Brain microvascular endothelial cell (primary cell): ENCODE measurements at places on chromosomes 4 and X.

DNA sequence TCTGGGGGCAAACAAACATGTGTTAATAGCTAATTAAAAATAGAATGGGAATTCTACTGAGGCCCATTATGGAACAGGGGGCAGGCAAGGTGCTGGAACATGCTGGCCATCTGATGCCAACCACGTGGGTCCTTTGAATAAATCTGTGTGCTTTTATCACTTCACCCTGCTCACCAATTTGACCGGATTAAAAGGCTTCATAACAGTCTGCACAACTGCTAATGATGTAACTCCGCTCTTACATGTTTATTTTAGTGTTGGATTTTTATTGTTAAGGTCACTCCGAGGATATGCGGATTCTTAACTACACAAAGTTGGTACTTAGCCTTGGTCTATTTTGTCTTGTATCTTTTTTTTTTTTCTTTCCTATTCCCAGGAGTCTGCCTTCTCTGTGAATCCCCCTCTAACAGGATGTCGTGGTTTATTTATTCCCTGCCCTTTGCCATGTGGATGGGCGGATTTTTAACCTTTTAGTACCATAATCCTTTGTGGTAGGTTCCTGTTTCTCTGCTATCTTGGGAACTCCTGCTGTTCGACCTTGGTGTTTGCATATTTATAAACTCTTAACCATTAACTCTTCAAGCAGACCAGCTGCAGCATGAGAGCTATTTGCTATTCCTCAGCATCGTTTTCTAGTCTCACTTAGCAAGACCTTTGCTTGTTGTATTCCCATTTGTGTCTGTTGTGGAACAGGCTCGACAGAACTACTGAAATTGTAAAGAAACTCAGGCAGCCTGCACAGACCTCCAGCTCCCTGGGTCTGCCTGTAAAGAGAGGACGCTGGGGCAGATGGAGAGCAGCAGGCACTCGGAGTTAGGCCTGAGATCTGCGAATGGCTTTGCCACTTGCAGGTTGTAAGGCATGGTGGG lies 38.0 kb downstream of the TRIM2 start:
- DNase-seq = peak; percentile 27

DNA sequence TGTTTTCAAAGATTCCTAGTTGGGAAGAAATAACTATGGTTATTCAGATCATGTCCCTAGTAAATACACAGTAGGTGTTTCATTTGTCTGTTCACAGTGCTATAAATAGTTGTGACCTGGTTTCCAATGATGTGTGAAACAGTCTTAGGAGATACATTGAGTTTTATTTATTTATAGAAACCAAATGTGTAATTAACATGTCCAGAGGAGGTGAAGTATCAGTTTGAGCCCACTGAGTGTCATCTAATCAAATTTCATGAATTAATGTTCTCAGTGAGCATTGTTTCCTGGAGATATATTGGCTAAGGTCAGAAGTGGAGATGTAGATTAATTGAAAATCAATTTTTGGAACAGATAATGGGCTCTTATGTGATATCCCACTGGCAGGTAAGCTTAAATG lies 996.3 kb downstream of the FSTL5 start:
- DNase-seq = no peak

DNA sequence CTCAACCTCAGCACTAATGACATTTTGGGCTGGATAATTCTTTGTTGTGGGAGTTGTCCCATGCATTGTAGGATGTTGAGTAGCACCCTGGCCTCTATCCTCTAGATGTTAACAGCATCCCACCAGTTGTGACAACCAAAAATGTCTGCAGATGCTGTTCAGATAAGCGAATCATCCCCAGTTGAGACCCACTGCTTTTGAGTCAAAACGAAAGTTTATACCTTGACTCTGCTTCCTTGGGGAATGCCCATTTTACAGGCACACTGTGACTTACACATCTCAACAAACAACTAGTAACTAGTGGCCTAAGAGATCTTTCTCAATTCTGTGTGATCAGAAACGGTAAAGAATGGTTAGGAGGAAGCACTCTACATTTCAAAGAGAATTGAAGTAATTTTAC lies 37.0 kb downstream of the SEPSECS start:
- DNase-seq = no peak

DNA sequence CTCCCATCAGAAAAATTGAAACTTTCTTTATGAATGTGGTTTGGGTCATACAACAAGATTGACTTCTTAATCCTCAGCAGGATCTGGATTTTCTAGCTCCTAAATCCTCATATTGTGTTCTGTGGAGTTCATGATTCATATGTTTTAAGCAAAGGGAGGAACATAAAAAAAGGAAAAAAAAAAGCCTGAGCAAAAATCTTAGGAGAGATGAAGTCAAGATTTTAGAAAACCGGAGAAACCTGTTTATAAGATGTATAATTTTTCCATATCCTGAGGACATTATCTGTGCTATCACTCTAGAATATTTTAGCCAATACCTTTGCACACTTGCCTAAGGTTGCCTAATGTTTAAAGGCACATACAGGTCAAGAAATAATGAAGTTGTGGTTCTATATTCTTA lies 7.0 kb upstream of the EREG start:
- no peak for DNase-seq

GRCh38 chr4:185412412-185412811 lies 13.4 kb downstream of the UFSP2 start:
- no peak for DNase-seq

GRCh38 chr4:107913283-107913899 lies 18.0 kb upstream of the CYP2U1 start:
- DNase-seq = peak; percentile 76

GRCh38 chr4:153790962-153791551 lies 2.2 kb upstream of the SFRP2 start:
- DNase-seq = no peak

- peak; percentile 35 for DNase-seq
These were observed 52.9 kb downstream of the SUPT20HL2 start for GRCh38 chrX:24260842-24261550.

GRCh38 chr4:156496797-156497196 lies 474.8 kb downstream of the PDGFC start:
- peak; percentile 32 for DNase-seq

- no peak for DNase-seq
These were observed 91.7 kb upstream of the HPGD start for GRCh38 chr4:174613979-174614378.

- no peak for DNase-seq
These were observed 212.5 kb downstream of the SPATA18 start for GRCh38 chr4:52263607-52264006.

- DNase-seq = peak; percentile 46
These were observed at the start of gene BMPR1B for GRCh38 chr4:94757192-94758140. Gene BMPR1B (plus strand): TSS chr4:94757955. CDS start chr4:95104425, 346,470 bp downstream.

GRCh38 chr4:71614621-71615020 lies 169.3 kb downstream of the GC start:
- no peak for DNase-seq

GRCh38 chrX:132467989-132468388 lies 20.8 kb downstream of the MBNL3 start:
- DNase-seq = no peak

- DNase-seq = no peak
These were observed 135.0 kb downstream of the GC start for GRCh38 chr4:71648923-71649322.

GRCh38 chrX:16920075-16920474 lies 26.4 kb upstream of the REPS2 start:
- no peak for DNase-seq

GRCh38 chrX:136629084-136629750 lies 18.7 kb upstream of the CD40LG start:
- DNase-seq = no peak

DNA sequence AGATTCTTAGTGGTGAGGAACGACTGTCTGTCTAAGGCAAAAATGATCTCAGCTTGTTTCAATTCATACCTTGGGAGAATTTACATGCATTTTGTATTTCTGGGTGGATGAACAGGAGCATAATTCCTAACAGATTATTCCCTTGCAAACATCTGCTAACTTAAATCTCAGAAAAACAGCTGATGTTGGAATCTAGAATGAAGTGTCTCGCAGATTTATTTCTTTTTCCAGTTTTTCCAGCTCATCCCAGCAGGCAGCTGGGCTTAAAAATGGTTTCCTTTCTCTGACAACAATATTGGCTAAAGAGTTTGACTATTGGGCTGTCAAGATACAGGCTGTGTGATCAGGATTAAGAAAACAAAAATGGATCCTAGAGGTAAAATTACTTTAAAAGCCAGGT lies 1.1 kb downstream of the LNX1 start:
- no peak for DNase-seq

DNA sequence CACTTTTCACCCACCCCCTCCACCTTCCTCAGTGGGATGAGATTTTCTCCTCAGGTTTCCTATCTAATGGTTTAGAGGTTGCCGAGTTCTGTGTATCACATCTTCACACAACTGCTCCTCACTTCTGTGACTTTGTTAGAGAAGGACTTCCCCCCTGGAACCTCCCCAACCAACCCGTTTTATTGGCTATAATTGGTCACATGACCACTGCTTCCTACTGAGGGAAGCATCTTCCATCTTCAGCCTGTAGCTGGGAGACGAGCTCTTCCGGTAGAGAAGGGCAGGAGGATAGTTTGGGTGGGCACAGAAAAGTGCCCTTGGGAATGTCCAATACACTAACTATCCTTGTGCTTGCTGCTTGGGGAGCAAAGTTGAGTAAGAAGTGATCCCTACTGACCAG lies 90.5 kb downstream of the STK32B start:
- no peak for DNase-seq

DNA sequence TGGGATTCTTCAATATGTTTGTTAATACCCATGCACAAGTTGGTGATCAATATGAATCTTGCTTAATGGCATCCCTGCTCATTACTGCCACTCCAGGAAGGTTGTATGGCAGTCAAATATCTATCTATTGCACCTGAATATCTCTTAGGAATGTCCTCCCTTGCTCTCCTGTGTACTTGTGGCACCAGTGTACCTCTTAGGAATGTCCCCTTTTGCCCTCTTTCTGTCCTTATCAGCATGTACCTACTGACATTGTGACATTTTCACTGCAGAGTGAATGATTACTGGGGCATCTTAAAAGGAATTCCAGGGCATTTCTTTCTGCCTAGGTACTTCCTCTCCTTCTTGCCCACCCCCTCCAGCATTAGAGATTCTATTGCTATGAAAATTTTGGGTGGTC lies 163.8 kb upstream of the CENPE start:
- no peak for DNase-seq

DNA sequence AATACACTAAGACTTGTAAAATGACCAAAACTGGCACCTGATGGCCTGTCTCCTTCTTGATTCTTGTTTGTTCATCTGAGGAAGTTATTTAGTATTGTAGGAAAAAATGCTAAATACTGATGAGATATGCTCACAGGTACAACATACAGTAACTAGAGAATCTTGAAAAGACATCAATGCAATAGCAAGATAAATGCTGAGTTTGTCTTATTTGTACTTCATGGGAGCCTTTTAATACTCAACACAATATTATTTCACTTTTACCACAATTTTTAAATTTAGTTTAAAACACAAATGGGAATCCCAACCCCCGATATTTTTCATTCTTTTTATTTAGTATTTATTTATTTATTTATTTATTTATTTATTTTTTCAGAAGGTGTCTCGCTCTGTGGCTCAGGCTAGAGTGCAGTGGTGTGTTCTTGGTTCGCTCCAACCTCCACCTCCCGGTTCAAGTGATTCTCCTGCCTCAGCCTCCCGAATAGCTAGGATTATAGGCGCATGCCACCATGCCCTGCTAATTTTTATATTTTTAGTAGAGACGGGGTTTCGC lies 12.1 kb downstream of the HHIP start:
- DNase-seq = no peak

DNA sequence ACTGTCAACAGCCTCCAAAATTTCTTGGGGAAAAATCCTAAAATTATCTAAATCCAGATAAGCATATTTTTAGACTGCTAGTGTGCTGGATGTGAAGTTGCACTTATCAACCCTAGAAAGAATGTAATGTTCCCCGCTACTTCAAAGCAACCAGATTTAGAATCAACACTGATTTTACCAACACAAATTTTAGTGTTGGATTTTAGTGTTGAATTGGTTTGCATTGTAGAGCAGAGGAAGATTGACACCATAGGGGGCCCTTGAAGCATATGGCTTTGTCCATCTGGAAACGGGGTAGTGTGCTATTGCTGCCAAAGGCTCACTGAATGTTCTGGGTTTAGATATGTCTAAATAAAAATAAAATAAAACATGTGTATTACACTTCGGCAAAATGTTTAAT lies 126.3 kb upstream of the EMCN start:
- no peak for DNase-seq

GRCh38 chr4:139253713-139254112 lies 26.3 kb downstream of the MGARP start:
- no peak for DNase-seq

GRCh38 chr4:14867847-14868246 lies 134.4 kb upstream of the CPEB2 start:
- no peak for DNase-seq

DNA sequence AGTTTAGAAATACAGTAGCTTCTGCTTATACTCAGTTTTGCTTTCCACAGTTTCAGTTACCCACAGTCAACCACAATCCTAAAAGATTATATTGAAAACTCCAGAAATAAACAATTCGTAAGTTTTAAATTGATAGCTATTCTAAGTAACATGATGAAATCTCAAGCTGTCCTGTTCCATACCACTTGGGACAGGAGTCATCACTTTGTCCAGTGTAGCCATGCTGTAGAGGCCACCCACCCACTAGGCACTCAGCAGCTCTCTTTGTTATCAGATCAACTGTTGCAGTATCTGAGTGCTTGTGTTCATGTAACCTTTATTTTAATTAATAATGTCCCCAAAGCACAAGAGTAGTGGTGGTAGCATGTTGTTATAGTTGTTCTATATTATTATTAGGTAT lies 117.5 kb upstream of the IQCM start:
- no peak for DNase-seq

DNA sequence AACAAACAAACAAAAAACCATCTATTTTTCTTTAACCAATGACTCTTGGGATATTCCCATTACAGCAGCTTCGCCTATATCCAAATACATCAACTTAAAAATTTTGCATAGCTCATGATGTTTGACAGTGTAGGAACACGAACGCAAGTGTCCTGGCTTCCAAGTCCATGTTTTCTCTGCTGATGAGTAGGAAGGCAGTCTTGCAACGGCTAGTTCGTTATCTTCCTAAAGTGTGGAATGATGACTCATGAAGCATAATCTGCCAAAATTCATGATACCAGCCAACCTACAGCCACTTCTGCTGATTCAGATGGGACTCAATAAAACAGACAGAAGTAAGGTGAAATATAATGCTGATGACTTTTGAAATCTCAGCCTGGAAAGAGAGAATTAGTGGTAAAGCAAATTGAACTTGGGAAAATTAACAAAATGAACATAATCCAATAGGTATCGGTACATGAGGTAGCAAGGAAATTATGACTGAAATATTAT lies 6.4 kb upstream of the SEPTIN11 start:
- peak; percentile 86 for DNase-seq

- DNase-seq = no peak
These were observed 15.2 kb downstream of the EXOC1 start for GRCh38 chr4:55868581-55869090.

GRCh38 chrX:116318672-116319071 lies 117.7 kb upstream of the SLC6A14 start:
- DNase-seq = peak; percentile 7

- no peak for DNase-seq
These were observed 56.1 kb downstream of the TSPAN5 start for GRCh38 chr4:98602270-98602669.
